Activated CD8-positive, alpha-beta memory T cell treated with anti-CD3 and anti-CD28 coated beads for 48 hours (primary cell): ENCODE measurements at places on chromosomes 7 and 10.
A peak's percentile ranks its signal among the peaks of the same experiment; 100 is the strongest.

GRCh38 chr7:25050223-25050622 lies 70.2 kb upstream of the OSBPL3 start:
- no peak for DNase-seq

- no peak for DNase-seq
Measured at GRCh38 chr7:145152589-145152988, 316.7 kb upstream of the TPK1 start.

GRCh38 chr10:101012525-101013364 lies 13.1 kb downstream of the LZTS2 start:
- peak; percentile 63 for DNase-seq

- no peak for DNase-seq
Measured at GRCh38 chr10:97868134-97868685, 18.6 kb downstream of the GOLGA7B start.

DNA sequence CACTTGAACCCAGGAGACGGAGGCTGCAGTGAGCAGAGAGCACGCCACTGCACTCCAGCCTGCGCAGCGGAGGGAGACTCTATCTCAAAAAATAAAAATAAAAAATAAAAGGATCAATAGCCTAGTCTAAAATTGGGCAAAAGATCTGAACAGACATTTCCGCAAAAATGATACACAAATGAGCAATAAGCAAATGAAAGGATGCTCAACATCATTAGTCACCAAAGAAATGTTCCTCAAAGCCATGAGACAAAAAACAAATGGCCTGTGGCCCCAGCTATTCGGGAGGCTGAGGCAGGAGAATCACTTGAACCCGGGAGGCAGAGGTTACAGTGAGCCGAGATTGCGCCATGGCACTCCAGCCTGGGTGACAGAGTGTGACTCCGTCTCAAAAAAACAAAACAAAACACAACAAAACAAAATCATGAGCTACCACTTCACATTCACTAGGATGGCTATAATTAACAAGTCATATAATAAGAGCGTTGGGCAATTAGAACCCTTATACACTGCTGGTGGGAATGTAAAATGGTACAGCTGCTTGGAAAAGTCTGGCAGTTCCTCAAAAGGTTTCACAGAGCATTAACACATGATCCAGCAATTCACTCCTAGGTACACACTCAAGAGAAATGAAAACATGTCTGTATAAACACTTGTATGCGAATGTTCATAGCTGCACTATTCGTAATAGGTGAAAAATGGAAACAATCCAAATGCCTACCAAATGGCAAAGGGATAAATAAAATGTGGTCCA lies 3.1 kb downstream of the DAGLB start:
- no peak for DNase-seq

GRCh38 chr10:5045095-5045494 lies 41.4 kb upstream of the AKR1C2 start:
- DNase-seq: no peak

GRCh38 chr10:99062591-99062990 lies 173.1 kb downstream of the HPSE2 start:
- DNase-seq: no peak
